ENCODE measurements at places on chromosomes 5 and 9. TPM values are rescaled to one million over a fixed set of nuclear protein-coding genes. Genes with fewer than 3 reads are reported as not detected.

The SLCO6A1 gene
- total RNA-seq: not detected

DNA sequence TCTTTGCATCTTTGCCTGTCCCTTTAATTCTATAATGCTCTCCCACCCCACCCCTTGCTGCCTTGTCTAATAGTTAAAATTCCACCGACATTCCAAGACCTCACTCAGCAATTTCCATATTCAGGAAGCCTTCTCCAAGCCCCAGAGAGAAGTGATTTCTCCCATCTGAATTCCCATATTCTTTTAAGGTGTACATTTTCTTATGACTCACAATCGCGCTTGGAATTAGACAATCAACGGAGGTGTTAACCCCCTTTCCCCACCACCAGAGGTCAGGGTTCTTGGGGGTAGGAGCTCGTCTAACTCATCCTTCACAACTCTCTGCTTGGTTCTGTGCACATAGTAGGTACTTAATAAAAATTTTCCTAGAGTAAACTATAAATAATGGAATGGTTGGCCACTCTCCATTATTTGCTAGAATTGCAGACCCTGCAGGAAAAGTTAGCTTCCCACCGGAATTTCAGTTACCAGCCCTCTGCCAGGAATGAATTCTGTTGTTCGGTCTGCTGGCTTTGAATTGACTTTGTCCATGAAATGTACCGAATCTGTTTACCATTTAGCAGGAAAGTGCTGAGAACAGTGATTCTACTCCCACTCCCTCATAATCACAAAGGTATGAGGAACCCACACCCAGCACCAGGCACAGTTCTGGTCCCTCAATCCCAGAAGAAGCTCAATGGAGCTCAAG is 5.0 kb downstream of the KCNIP1 start:
- DNase-seq: no peak

GRCh38 chr9:129759319-129759718 is 6.5 kb upstream of the PTGES start:
- no peak for DNase-seq

DNA sequence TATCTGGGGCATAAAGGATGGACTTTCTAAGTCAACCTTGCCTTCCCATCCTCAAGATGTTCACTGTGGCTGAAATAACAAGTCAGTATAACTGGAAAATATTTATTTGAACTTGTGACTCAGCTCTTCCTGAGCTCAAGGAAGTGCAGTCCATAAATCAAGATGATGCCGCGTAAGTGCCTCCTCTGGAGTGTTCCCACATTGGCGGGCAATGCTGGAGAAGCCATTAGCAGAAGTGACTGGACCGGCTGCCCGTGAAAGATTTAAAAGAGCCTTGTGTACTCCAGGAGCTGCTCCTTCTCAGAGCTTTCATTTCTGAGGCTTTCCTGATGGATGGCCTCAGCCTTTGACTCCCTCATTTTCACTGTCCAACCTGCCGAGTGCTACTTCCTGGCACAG is 17.4 kb downstream of the TMOD1 start:
- DNase-seq: peak; percentile 82

The GRXCR2 gene
- not detected for total RNA-seq

DNA sequence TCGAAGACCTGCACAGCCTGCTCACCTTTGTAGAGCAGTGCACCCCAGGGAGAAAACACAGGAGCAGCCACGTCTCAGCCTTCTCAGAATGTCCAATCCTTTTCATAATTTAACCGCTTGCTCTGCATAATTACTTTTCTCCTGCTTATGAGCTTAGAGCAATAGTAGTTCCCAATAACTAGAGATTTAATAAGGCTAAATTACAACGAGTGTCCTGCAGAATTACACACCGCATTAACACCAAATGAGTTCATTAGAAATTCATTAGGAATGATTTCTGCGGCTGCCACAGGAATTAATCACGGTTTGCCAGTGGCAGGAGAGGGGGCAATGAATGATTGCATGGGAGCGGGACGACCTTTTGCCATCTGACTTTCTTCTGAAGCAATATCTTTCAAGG is 18.7 kb upstream of the FABP6 start:
- no peak for DNase-seq

The DDX41 gene
- total RNA-seq: 102 TPM

The TMEM215 gene
- total RNA-seq: not detected

The CAMK4 gene
- 5.8 TPM for total RNA-seq

GRCh38 chr5:133991171-133991910 is 13.4 kb downstream of the VDAC1 start:
- no peak for DNase-seq

- no peak for DNase-seq
These were observed 591.4 kb downstream of the CCDC171 start for GRCh38 chr9:16143947-16144890.

The ALG2 gene
- 43.5 TPM for total RNA-seq
